ENCODE measurements at places on chromosomes 1 and 21.

- DNase-seq: no peak
Measured at GRCh38 chr1:42414551-42415496, 34.2 kb downstream of the RIMKLA start.

DNA sequence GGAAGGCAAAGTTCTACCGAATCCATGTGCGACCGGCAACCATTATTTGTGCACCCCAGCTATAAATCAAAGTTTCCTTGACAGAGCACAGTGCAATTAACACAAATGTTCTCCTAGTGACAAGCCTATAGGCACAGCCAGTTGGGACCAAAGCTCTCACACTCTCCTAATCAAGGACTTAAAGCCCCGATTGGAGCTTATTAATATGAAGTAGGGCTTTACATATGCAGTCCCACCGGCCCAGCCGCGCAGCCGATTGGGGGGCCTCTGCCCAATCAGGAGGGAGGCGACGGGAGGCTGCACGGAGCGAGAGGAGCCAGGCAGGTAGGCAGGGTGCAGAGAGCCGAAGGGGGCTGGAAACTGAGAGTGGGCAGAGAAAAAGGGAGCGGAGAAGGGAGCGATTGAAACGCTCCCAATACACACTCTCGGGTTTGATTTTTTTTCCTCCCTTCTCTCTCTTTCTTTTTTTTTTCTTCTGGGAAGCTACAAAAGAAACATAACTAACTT lies at the start of gene ESRRG:
Gene ESRRG, minus strand, starts transcription at position 156 of the 507 bp plus-strand sequence. Its CDS starts 130 bp downstream, at position 26.
- DNase-seq: peak; percentile 74

GRCh38 chr21:43866260-43866629 lies 1.2 kb downstream of the AGPAT3 start:
- peak; percentile 43 for DNase-seq

DNA sequence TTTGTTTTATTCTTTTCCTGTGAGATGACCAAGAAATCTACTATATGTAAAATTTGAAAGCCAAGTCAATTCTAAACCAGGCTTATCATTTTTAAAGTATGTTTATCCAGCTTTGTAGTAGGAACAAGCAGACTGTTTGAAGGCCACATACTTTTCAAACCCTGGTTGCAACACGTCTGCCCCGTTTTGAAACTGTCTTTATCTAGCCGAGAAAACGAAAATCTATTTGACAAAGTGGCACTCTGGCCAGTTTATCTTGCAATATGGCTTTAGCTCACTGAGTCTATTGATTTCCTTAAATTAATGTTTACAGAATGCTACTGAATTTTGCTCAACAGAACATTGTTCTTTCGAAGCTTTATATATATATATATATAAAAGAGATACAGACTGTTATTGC lies 39.7 kb downstream of the PROX1 start:
- peak; percentile 19 for DNase-seq

DNA sequence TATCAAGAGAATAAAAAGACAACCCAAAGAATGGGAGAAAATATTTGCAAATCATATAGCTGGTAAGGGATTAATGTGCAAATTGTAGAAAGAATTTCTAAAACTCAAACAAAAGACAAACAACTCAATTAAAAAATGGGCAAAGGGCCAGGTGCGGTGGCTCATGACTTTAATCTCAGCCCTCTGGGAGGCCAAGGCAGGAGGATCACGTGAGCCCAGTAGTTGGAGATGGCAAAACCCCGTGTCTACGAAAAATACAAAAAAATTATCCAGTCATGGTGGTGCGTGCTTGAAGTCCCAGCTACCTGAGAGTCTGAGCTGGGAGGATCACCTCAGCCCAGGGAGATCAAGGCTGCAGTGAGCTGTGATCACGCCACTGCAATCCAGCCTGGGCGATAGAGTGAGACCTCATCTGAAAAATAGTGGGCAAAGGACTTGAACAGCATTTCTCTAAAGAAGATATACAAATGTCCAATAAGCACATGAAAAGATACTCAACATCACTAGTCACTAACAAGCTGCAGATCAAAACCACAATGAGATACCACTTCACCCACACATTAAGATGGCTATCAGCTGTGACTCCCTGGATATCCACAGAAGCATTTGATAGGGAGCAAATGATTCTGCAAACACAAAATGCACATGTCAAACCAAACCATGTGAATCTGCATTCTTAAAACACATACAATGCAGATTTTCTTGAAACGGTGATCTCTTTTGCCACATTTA lies 20.9 kb downstream of the SLC30A1 start:
- no peak for DNase-seq

GRCh38 chr21:25857308-25858074 lies 122.7 kb downstream of the GABPA start:
- no peak for DNase-seq

- DNase-seq: peak; percentile 48
Measured at GRCh38 chr1:182235952-182236650, 155.5 kb downstream of the GLUL start.

DNA sequence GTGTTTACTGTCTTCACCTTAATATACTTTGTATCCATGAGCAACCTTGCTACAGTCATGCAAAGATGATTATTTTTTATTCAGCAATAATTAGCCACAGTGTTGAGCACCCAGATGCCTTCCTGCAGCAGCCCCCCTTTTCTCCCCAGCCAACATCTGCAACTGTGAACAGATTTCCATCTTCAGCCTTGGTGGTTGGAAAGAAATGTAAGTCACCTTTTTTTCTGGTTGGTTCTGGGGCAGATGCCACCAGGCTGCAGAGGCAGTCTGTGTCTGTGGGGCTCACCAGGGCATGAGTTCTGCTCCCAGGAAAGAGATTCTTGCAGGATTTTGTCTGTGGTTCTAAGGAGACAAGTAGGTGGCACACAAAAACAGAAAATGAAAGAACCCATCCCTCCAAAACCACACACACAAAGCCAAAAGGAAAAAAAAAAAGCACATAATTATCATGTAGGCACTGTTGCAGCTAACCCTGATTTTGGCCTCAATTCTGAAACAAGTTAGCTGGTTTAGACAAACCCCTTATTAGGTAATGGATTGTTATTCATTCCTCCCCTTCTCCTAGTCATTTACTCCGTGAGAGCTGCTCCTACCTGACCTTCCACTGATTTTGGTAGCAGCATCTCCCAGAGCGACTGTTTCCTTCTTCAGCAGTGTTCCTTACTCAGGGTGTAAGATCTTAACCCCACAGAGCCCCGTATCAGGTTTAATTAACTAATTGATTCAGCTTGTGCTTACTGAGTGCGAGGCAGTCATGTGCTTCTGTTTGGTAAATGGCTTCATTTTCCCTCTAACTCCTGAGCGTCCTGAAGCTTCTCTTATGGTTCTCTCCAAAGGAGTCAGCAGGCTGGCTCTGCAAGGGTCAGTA lies 36.5 kb downstream of the GALNT2 start:
- no peak for DNase-seq

GRCh38 chr1:51733793-51734522 lies 117.1 kb downstream of the OSBPL9 start:
- DNase-seq: peak; percentile 15

DNA sequence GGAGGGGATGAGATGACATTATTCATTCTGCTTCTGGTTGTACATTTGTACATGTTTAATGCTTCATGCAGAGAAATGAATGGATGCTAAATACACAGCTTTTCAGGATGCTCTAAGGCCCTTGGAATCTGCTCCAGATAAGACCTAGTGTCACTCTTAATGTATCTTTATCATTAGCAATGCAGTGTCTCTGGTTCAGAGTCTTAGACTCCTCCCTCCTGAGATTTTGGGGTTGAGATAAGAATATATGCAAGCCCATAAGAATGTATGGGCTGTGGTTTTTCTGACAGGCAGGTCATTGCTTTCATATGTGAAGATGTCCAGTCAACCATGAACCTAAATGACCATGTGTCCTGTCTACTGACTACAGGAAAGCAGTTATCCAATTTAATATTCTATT lies 415.5 kb downstream of the RPS6KC1 start:
- DNase-seq: no peak

DNA sequence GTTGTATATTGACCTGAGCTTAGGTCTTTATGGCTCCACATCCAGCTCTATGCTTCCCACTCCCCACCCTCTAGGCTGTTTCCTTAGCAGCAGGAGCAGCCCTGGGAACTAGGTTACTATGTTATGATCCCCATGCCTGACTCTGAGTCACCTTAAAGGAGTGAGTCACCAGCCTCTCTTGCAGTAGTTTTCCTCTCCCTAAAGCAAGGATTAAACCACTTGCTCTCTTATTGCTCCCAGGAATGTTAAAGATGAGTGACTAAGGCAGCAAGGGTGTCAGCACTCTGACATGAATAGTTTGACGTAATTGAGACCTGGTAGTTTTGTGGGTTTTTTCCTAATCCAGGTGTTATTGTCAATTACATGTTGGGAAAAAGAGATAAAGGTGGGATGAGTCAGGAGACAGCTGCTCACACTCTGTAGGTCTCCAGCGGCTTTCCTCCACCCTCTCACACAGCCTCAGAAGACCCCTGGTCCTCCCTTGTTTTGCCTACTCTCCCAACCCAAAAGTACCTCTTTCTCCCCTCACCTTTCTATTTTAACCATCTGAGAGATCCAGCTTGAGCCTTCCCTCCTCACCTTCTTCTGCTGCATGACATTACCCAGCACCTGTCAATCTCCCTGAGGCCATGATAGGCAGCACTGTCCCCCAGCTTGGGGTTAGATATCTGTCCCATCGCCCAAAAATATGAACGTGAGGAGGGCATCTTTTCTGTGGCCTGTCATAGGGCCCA lies 369.1 kb upstream of the VAMP3 start:
- DNase-seq: peak; percentile 28

- DNase-seq: no peak
Measured at GRCh38 chr21:31993826-31994825, 121.3 kb downstream of the HUNK start.

GRCh38 chr1:4156241-4156973 lies 256.3 kb upstream of the C1orf174 start:
- no peak for DNase-seq

GRCh38 chr1:205805082-205805711 lies 7.8 kb downstream of the SLC41A1 start:
- no peak for DNase-seq

GRCh38 chr1:221989741-221990140 lies 247.9 kb upstream of the DUSP10 start:
- no peak for DNase-seq

- peak; percentile 31 for DNase-seq
Measured at GRCh38 chr1:5658340-5659316, 333.6 kb downstream of the NPHP4 start.

GRCh38 chr21:15870819-15871218 lies 141.0 kb downstream of the USP25 start:
- DNase-seq: no peak

- no peak for DNase-seq
Measured at GRCh38 chr1:206655471-206655882, 20.1 kb downstream of the DYRK3 start.

DNA sequence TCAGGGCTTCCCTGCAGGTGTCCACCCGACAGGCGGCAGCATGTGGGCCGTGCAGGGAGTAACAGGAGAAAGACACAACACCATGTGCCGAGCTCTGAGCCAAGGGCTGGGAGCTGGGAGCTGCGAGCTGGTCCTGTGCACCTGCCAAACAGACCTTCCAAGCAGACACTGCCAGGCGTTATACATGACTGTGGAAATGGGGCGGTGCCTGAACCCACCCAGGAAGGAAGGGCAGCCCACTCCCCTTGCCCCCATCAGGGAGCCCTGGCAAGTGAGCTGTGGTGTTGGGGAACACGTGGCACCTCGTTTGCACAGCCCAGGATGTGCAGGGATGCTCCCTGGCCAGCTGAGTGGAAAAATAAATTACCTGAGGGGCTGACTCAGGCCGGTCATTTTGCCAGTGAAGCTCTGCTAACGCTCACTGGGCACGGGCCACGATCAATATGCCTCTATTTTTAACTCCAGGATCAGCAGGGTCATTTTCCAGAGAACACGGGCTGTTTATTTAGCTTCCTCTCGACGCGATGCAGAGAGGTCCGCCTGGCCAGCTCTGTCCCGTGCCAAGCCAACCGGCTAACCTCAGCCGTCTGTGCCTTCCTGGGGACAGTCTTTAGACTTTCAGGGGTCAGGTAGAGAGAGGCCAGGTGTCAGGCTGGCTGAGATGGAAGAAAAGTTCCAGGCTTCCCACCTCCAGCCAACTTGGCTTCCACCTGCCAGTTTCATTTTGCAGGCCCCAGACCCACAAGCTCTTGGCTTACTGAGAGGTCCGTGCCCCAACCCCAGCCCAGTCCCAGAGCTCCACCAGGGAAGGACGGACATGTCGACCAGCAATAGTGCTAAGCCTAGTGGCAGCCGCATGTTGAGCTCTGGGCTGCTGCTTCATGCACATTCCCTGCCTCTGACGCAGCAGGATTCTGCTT lies 196.7 kb upstream of the VAMP3 start:
- no peak for DNase-seq

Data from small intestine (tissue), 16 donors.